Thoracic aorta (tissue), 2 donors: ENCODE measurements at places on chromosomes 6 and 20. TPM values are rescaled to one million over a fixed set of nuclear protein-coding genes. Genes with fewer than 3 reads are reported as not detected.

The CALHM4 gene
- total RNA-seq, result not detected

The DOP1A gene
- total RNA-seq, result 39.4 TPM

The OR2H2 gene
- total RNA-seq, result not detected

The FOXO3 gene
- total RNA-seq, result 106 TPM

The WFDC5 gene
- total RNA-seq, result not detected

The FLRT3 gene
- total RNA-seq, result not detected

The MLIP gene
- not detected for total RNA-seq

The FUT9 gene
- not detected for total RNA-seq

The GGTLC1 gene
- not detected for total RNA-seq

The SLC26A8 gene
- 0.28 TPM for total RNA-seq

The PFDN4 gene
- total RNA-seq, result 50.5 TPM

The ADTRP gene
- total RNA-seq, result not detected

The IPCEF1 gene
- total RNA-seq, result 2.8 TPM

The SEL1L2 gene
- total RNA-seq, result not detected

The PAK5 gene
- not detected for total RNA-seq

The RNF182 gene
- total RNA-seq, result not detected

The OR12D1 gene
- not detected for total RNA-seq

The POM121L2 gene
- not detected for total RNA-seq

The ABRACL gene
- total RNA-seq, result 21.8 TPM

The RRAGD gene
- total RNA-seq, result 25.8 TPM

The PDSS2 gene
- 6.9 TPM for total RNA-seq

The KLHDC3 gene
- 105 TPM for total RNA-seq

The SPATA25 gene
- 16.6 TPM for total RNA-seq

The LRRC73 gene
- total RNA-seq, result 0.63 TPM

The DHX16 gene
- 27.4 TPM for total RNA-seq

The RHAG gene
- not detected for total RNA-seq

The REM1 gene
- total RNA-seq, result 4.3 TPM

The TGIF2 gene
- 13.4 TPM for total RNA-seq

The GNL1 gene
- total RNA-seq, result 32.9 TPM

The BPIFB4 gene
- not detected for total RNA-seq

The EDN3 gene
- not detected for total RNA-seq

The MYBL2 gene
- 0.78 TPM for total RNA-seq

The IL17A gene
- not detected for total RNA-seq

The LGSN gene
- not detected for total RNA-seq

The ZC2HC1B gene
- not detected for total RNA-seq

The KIF25 gene
- total RNA-seq, result not detected

The CYP39A1 gene
- total RNA-seq, result 1.1 TPM

The ZSCAN16 gene
- 0.81 TPM for total RNA-seq

The ISM1 gene
- 20.4 TPM for total RNA-seq

The FAM209B gene
- total RNA-seq, result not detected

The SLC2A10 gene
- total RNA-seq, result 49.0 TPM

The HLA-DMA gene
- total RNA-seq, result 53.2 TPM

The MATN4 gene
- 0.27 TPM for total RNA-seq

The MOG gene
- total RNA-seq, result not detected

The C20orf202 gene
- 1.7 TPM for total RNA-seq

The MCHR2 gene
- total RNA-seq, result not detected

The ROS1 gene
- not detected for total RNA-seq

The PROKR2 gene
- not detected for total RNA-seq

The MOXD1 gene
- total RNA-seq, result 0.56 TPM

The WFDC10B gene
- not detected for total RNA-seq

The PKIB gene
- total RNA-seq, result 6.0 TPM

The PAX1 gene
- not detected for total RNA-seq

The ELOVL2 gene
- 0.41 TPM for total RNA-seq

The CTAGE9 gene
- not detected for total RNA-seq

The MUCL3 gene
- total RNA-seq, result not detected

The HCK gene
- total RNA-seq, result 38.1 TPM

The RSPO3 gene
- 2.3 TPM for total RNA-seq
